Fibroblast of lung (primary cell): ENCODE measurements at places on chromosomes 16 and 17. TPM values are rescaled to one million over a fixed set of nuclear protein-coding genes. Genes with fewer than 3 reads are reported as not detected.

The TRAPPC1 gene
- 342 and 409 TPM in 2 replicates for polyA plus RNA-seq

DNA sequence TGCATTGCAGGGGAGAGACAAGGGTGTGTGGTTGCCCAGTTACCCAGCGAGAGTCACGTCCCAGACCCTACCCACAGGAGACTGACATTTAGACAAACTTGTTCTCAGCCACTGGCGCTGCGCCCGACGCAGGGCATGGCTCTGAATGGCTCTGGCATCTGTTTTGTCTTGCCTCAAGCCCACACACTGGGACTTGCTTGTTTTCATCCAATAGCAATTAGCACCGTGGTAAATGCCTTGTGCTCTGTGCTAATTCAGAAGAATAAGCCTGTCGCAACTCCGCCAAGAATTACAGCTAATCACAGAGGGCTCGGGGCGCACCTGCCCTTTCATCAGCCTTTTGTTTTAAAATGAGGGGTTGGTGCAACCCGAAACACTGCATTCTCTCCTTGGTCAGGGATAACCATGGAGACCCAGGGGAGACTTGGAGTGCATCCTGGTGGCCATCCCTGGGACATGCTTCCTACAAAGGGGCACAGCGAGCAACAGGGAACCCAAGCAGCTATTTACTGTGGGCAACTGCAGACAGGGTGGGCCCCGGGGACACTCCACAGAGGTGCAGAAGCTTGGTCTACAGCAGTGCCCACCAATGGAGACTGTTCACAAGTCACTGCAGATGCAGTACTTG lies 220.6 kb upstream of the ZFHX3 start:
- no peak overlapping the region for H3K27ac ChIP-seq
- H3K27me3 ChIP-seq, result peaks cover 3% of the 10 kb centered on the region
- H3K4me1 ChIP-seq, result no peaks in the 10 kb centered on the region
- no peak overlapping the region for H3K4me3 ChIP-seq

The PROCA1 gene
- polyA plus RNA-seq, result 0.85 and 0.93 TPM in 2 replicates

The CHAD gene
- not detected in 2 replicates for polyA plus RNA-seq

The KRTAP1-5 gene
- polyA plus RNA-seq, result 6.2 and 6.3 TPM in 2 replicates

The TSR1 gene
- polyA plus RNA-seq, result 13.7 and 16.9 TPM in 2 replicates

GRCh38 chr17:2266045-2266864 lies 37.3 kb downstream of the SMG6 start:
- peaks cover 12% of the 10 kb centered on the region for H3K4me1 ChIP-seq
- H3K4me3 ChIP-seq, result no peak overlapping the region
- DNase-seq, result no peak
- no peak overlapping the region for H3K27ac ChIP-seq

The HS3ST2 gene
- not detected in 2 replicates for polyA plus RNA-seq

GRCh38 chr17:57983446-57983845 lies 4.6 kb downstream of the VEZF1 start:
- H3K27me3 ChIP-seq, result no peaks in the 10 kb centered on the region
- no peak for DNase-seq
- H3K4me1 ChIP-seq, result peaks cover 31% of the 10 kb centered on the region
- no peak overlapping the region for H3K27ac ChIP-seq

- no peak overlapping the region for H3K27ac ChIP-seq
- no peaks in the 10 kb centered on the region for H3K27me3 ChIP-seq
- peaks cover 9% of the 10 kb centered on the region for H3K36me3 ChIP-seq
- no peaks in the 10 kb centered on the region for H3K4me1 ChIP-seq
Observed at GRCh38 chr16:24773771-24774427, 44.4 kb downstream of the TNRC6A start.

The ARL4D gene
- 12.5 and 14.0 TPM in 2 replicates for polyA plus RNA-seq

DNA sequence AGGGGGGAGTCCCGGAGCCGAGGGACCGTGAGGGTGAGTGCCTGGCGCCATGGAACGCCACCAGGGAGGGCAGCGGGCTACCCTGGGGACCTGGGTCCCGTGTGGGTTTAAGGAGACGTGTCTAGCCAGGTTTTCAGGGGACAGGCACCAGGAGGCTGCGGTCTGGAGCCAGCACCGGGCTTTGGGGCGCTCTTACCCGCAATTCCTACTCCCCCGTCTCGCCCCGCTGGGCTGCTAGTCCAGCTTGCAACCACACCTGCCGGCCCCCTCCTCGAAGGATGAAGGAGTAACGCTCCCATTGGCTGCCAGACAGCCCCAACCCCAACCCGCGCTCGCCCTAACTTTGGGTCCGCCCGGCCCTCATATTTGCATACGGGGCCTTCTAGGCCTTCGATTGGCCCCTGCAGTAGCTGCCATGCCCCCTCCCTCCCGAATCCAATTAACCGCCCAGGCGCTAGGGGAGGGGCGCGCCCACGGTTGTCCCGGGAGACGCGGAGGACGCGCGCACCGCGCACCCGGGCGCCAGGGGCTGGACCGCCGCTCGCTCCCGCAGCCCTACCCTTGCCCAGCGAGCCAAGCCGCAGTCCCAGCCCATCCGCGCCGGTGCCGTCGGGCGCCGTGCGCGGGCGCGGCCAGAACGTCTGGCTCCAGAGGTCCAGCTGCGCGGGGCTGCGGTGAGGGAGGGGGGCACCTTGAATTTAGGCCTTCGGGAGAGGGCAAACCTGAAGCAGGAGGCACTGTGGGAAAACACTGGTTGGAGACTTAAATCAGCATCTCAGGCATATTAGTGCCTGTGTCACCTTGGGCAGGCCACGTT lies at the start of gene TTLL6:
TSS of gene TTLL6 (minus strand) at position 456 of the 817 bp plus-strand sequence. CDS start at position 299, 157 bp downstream.
- H3K27ac ChIP-seq, result no peak within 1 kb of the TSS
- no peaks in the 10 kb centered on the region for H3K36me3 ChIP-seq
- H3K27me3 ChIP-seq, result peaks cover 20% of the 10 kb centered on the region
- no peaks in the 10 kb centered on the region for H3K4me1 ChIP-seq
- DNase-seq, result peak; percentile 81
- peak within 1 kb of the TSS; percentile 46 for H3K4me3 ChIP-seq
